GM20000 (cell line): ENCODE measurements at places on chromosomes 7 and 10.
A peak's percentile ranks its signal among the peaks of the same experiment; 100 is the strongest.

DNA sequence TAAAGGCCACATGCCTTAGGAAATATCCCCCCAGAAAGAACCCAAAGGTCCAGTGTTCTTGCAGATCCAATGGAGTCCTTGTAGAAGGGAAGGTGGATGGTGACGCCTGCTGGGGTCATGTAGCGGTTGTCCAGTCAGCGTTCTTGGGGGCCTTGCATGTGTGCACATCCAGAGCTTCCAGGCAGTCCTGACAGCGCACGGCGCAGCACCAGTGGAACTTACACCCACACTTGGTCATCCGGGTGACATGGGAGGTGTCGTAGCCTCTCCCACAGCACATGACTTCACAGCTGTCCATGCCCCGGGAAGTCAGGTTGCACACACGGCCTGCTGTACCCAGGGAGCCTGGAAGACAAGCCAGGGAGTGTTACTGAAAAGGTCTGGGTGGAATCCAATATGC is 44.8 kb downstream of the WNT2 start:
- no peak for DNase-seq

- DNase-seq, result no peak
Measured at GRCh38 chr10:10126218-10126617, 891.5 kb upstream of the CELF2 start.

GRCh38 chr10:29102636-29103035 is 186.2 kb upstream of the LYZL1 start:
- DNase-seq, result no peak

DNA sequence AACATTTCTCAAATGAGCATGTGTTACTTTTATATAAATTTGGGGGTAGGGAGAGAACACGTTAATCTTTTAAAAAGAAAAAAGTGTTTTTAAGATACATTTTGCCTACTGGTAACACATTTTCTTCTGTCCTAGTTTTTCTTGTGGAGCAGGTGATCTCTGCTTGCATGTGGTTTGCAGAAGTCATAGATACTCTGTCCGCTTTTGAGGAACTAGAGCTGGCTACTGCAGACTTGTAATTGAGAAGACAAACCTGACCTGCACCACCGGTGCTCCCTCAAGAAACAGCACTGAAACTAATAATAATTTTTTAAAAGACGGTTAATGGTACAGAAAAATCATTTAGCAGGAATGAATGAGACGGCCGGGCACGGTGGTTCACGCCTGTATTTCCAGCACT is 243.1 kb downstream of the KIAA1217 start:
- DNase-seq, result no peak

- no peak for DNase-seq
Measured at GRCh38 chr7:150481186-150481920, 30.9 kb downstream of the GIMAP8 start.

GRCh38 chr10:7136016-7136415 is 274.8 kb downstream of the SFMBT2 start:
- DNase-seq, result no peak

DNA sequence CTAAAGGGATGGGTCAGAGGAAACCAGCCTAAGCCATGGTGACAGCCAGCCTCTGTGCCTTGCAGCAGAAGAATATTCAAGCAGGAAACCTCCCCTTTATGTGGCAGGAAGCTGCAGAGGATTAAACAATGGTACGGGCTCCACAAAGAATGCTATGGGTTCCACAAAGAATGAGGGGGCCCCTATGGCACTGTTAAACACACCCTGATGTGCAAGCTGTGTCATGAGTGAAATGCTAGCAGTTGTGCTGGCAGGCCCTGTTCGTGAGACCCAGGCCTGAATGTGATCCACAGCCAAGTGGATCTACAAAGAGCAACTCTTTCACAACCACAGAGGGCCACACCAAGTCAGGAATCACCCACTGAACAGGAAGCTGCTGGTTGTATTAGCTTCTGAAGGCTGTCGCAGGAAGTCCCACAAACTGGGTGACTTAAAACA is 68.9 kb downstream of the MYOF start:
- DNase-seq, result no peak

DNA sequence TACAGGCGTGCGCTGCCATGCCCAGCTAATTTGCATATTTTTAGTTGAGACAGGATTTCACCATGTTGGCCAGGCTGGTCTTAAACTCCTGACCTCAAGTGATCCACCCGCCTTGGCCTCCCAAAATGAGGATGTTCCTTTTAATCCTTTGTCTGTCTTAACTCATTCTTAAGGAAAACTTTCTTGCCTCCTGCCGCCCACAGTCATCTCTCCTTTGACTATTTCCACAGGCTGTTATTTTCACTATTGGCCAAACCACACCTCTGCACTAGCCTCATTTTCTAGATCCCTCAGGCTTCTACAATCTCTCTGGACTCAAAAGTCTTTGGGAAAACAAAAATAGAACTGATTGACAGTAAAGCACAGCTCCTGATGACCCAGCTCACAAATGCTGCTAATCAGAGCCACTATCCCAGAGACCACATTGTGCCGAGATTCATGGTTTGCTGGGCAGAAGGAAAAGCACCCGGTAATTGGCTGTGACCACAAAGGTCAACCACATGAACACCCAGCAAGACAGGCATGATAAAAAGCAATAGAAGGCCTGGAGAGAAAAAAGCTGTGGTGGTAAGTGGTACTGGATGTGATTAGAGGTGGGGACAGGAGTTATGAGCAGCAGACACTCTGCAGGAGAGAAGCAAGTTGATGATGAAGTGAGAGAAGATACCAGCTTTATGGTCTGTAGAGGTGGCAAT is 44.1 kb upstream of the ZNRF2 start:
- no peak for DNase-seq

DNA sequence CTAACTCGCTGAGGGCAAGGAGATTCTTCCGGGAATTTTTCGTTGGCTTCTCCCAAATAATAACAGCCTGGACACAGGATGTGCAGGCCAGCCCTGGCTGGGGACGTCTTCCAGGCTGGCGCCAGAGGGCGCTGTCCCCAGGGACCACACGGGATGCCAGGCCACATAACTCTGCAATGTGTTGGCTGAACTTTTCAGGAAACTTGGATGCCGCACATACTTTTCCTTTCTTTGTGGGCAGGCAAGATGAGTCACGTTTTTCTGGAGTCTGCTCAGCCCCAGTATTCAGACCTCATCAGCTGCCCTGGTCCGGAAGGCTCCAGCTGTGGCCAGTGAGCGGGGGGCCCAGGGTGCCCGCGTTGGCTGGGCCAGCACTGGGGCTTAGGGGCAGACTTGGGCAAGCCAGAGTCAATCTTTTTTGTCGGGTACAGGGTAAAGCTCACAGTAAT is 122.7 kb downstream of the PRKAG2 start:
- DNase-seq, result peak; percentile 50

DNA sequence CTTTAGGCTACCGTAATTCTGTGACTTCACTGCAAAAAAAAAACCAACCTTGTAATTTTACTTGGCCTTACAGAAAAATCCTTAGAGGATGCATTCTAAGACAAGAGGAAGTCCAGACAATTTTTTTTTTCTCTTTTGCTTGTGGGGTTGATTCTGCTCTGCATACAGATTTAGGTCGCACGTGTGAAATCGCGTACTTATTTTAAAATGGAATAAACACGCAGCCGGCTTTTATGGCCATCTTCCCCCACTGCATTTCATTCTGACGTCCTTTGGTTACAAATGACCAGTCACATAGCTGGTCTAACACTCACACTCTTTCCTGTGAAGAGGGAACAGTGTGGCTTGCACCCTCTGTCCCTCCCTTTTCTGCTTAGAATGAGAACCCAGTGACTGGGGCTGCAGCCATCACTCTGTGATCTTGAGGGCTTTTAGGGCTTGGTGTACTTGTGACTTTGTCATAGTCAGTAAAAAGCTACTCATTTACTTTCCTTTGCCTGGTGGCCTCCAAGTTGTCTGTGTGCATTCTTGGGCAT is 63.6 kb upstream of the CARD11 start:
- no peak for DNase-seq

GRCh38 chr7:91811236-91811635 is 69.3 kb downstream of the MTERF1 start:
- no peak for DNase-seq

DNA sequence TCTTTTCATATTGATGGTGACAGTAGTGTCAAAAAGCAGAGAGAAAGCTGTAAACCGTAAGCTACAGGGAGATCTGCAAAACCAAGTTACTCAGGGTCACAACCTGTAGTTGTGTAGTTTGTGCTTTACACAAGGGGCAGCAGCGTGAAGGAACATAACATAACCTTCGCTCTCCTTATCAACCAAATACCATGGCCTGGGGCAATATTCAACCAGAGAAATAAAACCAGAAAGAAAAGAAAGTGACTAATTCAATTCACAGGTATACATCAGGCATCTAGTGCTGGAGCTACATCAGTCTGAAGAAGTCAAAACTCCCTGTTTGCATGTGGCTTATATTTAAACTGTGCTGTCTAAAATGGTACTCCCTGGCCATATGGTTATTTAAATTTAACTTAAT is 224.3 kb downstream of the TWIST1 start:
- no peak for DNase-seq

GRCh38 chr10:12375076-12375504 is 25.7 kb downstream of the CAMK1D start:
- no peak for DNase-seq

- peak; percentile 60 for DNase-seq
Measured at GRCh38 chr10:5976512-5977470, 552 bp downstream of the IL15RA start.

DNA sequence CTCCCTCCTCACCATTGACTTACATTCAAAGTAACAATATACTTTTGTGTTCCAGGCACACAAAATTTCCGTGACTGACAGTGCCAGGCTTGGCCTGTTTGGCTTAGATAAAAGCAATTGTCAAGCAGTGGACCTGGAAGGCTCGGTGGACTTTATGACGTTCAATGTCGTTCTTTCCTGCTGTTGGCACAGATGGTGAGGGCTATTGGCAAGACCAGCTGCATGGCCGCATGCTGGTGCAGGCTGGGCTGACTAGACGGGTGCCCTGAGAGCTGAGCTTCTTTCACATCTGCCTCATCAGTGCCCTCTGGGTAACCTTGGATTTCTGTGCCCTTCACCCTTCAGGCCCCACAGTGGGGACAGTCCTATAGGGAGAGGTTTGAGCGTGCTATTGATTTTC is 45.2 kb downstream of the WIPF3 start:
- no peak for DNase-seq

GRCh38 chr10:120610791-120611190 is 153.8 kb downstream of the PLPP4 start:
- DNase-seq, result no peak

- DNase-seq, result peak; percentile 39
Measured at GRCh38 chr7:151123158-151123821, 37.0 kb downstream of the AGAP3 start.

DNA sequence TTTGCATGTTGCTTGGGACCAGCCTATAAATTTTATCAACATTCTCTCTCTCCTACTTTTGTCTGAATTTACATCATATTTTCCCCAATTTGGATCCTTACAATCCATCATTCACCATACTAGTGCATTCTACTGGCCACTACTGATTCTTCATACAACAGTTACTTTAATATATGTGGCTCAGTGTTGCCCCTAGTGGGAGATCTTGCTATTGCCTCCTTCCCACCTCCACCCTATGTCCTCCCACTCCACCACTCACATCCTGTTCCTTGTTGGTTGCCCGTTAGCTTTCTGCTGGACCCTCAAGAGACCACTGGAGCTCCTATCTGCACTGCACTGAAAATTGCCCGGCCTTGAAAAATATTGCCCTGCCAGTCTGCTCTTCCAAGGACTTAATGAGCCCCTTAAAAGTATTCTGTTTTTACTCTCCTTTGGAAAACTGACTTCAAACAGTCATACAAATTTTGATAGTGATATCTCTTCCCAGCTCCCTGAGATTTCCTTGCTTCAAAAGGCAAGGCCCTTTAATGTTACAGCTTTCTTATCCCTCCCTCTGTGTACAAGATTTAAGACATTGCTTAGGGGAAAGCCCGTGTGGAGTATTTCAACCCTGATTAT is 243.2 kb upstream of the TMEM229A start:
- peak; percentile 31 for DNase-seq

- no peak for DNase-seq
Measured at GRCh38 chr10:32035038-32035437, 21.2 kb downstream of the KIF5B start.

- DNase-seq, result no peak
Measured at GRCh38 chr10:104707602-104708459, 66.7 kb downstream of the SORCS3 start.

DNA sequence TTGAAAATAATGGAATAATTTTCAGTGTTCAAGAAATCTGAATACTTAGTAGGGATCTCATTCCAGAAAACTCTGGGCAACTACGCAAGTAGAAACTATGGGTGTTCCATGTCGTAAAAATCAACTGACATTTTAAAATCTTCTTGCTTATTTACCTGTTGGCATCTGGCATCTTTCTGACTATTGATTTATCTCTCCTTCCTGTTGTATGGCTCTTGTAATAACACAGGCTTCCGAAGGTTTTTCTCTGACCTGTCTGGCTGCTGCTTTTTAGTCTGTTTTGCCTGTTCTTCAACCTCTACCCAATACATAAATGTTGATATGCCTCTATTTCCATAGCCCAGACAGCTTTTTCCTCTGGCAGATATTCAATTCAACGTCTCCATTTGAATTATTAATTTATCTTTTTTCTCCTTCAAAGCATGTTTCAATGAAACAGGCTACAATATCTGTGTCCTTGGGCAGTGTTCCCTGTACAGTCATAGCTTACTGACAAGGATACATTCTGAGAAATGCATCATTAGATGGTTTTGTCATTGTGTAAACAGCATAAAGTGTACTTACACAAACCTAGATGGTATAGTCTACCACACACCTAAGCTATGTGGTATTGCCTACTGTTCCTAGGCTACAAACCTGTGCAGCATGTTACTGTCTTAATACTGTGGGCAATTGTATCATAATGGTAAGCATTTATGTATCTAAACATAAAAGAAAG is 105.9 kb upstream of the ETV1 start:
- no peak for DNase-seq

- no peak for DNase-seq
Measured at GRCh38 chr7:41701068-41701941, 1.6 kb downstream of the INHBA start.

- DNase-seq, result peak; percentile 12
Measured at GRCh38 chr10:7756360-7756992, 31.3 kb downstream of the KIN start.

GRCh38 chr10:28087661-28088351 is 88.9 kb upstream of the ODAD2 start:
- DNase-seq, result no peak

GRCh38 chr10:116274064-116274904 is 1.3 kb upstream of the GFRA1 start:
- peak; percentile 26 for DNase-seq

- DNase-seq, result no peak
Measured at GRCh38 chr7:119630406-119630969, 642.5 kb upstream of the KCND2 start.

- no peak for DNase-seq
Measured at GRCh38 chr7:154566877-154567276, 436.0 kb downstream of the PAXIP1 start.

DNA sequence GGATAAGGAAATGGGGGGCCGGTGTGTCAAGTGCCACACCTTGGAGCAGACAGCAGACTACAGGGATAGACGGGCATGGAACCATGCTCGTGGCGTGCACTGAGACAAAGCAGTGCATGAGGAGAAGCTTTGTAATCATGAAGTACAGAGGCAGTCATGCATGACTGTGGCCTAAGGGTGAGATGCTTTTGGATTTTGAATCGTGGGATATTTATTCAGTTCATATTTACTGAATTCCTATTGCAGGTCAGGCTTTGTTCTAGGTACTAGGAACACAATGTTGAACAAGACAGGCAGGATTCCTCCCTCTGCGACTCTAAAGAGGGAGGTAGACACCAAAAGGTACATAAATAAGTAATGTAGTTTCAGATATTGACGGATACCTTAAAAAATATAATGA is 597.6 kb downstream of the PARD3 start:
- DNase-seq, result no peak

- no peak for DNase-seq
Measured at GRCh38 chr10:80966326-80966986, 428.8 kb downstream of the SH2D4B start.

GRCh38 chr10:101716891-101717659 is 22.1 kb upstream of the FBXW4 start:
- DNase-seq, result no peak
